Activated CD4-positive, alpha-beta T cell treated with anti-CD3 and anti-CD28 coated beads, Interleukin-2, amount 50 U/mL, for 1 hour (primary cell): ENCODE measurements at places on chromosomes 1 and 21.

DNA sequence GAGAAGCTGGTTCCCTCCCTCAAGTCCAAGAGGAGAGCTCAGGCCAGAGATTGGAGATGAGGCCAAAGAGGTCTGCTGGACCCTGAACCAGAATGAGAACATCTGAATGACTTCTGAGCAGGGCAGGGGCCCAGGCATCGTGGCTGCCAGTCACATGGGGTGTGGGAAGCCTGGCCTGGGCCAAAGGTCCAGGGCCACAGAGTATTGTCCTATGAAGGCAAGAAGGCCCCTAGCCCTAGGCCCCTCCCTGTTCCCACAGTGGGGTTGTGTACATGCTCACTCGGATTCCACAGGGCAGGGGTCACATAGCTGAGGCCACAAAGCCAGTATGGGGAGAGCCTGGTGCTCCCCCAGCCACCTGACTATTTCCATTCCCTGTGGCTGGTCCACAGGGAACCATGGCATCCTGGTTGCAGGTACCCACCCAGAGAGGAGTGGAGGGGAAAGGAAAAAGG lies 18.5 kb upstream of the SLC1A7 start:
- DNase-seq: no peak

DNA sequence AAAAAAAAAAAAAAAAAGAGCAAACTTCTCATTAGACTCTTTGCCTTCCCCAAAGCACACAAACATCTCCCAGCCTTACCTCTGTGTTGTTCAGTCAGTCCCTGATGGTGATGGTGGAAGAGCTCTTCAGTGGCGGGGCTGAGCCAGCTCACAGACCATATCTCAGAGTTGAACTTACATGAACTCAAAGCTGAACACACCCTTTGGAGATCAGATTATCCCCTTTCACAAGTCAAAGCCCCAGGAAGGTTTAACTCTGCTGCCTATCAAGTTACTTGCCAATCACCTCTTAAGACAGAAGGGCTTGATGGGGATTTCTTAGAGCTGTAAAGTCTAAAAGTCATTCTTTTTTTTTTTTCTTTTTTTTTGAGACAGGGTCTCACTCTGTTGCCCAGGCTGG lies 55.2 kb upstream of the L1TD1 start:
- no peak for DNase-seq

GRCh38 chr1:12601700-12602658 lies 16.0 kb downstream of the DHRS3 start:
- DNase-seq: no peak

GRCh38 chr1:48853006-48853405 lies 76.3 kb upstream of the BEND5 start:
- DNase-seq: no peak

DNA sequence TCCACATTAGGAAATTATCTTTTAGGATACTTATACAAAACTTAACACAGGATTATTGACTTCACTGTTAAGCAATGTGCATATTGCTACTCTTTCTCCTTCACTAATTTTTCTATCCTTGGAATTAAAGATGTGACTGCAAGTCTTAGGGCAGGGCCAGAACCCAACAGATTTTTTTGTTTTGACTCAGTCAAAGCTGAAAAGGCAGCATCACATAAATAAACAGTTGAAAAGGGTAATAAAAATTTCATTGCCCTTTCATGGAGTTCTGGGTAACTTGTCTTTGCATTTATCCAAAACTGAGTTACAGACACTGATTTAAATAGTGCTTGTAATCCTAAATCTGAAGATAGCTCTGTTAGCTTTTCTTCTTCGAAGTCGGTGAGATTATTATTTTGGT lies 1.9 kb upstream of the TMEM35B start:
- DNase-seq: no peak

- no peak for DNase-seq
Measured at GRCh38 chr1:225651376-225651871, 1.5 kb downstream of the ENAH start.
